Activated CD4-positive, alpha-beta memory T cell treated with anti-CD3 and anti-CD28 coated beads for 36 hours (primary cell): ENCODE measurements at places on chromosomes 11 and 22. TPM values are rescaled to one million over a fixed set of nuclear protein-coding genes. Genes with fewer than 3 reads are reported as not detected.

BIRC3 gene
- total RNA-seq, result 139 TPM

DRD2 gene
- total RNA-seq, result not detected

GRK3 gene
- total RNA-seq, result 8.6 TPM

KIRREL3 gene
- not detected for total RNA-seq

- H3K27me3 ChIP-seq, result peaks cover 3% of the 10 kb centered on the region
- H3K36me3 ChIP-seq, result no peaks in the 10 kb centered on the region
- peak; percentile 5 for DNase-seq
- peaks cover 2% of the 10 kb centered on the region for H3K4me1 ChIP-seq
- no peak overlapping the region for H3K4me3 ChIP-seq
These were observed 53.5 kb downstream of the IGLL5 start for GRCh38 chr22:22940961-22941605.

DNA sequence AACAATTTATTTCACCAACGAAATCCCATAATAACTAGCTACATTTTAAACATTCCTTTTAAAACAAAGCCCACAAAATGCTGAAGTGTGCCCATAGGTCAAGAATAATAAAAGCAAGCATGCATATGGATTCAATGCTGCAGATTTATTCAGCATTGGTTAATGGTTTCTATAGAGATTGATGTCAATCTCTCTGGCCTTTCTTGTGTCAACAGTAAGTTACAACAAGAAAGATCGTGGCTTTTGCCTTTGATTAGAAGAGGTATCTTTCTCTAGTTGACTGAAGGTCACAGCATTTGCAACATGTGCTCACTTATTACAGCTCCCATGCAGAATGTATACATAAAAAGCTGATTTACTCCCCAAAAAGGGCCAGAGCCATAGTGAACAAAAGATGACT is 1.4 kb upstream of the SOX6 start:
- H3K4me3 ChIP-seq, result no peak overlapping the region
- H3K27ac ChIP-seq, result no peak overlapping the region
- H3K4me1 ChIP-seq, result no peaks in the 10 kb centered on the region
- no peaks in the 10 kb centered on the region for H3K27me3 ChIP-seq
- no peak for DNase-seq

- H3K27ac ChIP-seq, result no peak overlapping the region
- no peaks in the 10 kb centered on the region for H3K4me1 ChIP-seq
- DNase-seq, result no peak
These were observed 25.3 kb upstream of the LMO1 start for GRCh38 chr11:8288824-8289491.
